ENCODE measurements at places on chromosomes 11 and 22.

DNA sequence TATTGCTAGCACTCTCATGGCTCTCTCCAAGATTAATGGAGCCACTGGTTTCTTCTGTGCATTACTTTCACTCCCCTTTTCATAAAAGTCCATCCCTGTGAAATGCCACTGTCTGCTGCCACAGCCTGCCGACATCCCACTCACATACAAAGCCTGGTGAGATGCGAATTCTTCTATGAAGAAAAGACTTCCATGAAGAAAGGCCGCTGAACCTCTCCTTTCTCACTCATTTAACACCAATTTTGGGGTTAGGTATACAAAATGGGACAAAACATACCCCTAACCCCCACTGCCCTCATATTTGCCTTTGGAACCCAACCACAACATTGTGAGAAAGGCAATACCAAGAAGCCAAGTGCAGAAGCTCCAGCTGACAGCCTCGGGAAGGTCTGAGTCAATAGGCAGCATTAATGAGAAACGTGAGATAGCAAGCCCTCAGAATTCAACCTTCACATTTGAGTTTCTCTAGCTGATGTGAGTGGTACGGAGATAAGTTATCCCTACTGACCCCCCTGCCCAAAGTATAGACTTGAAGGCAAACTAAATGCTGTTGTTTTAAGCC, 156.4 kb downstream of the ATG16L2 start:
- DNase-seq: no peak

DNA sequence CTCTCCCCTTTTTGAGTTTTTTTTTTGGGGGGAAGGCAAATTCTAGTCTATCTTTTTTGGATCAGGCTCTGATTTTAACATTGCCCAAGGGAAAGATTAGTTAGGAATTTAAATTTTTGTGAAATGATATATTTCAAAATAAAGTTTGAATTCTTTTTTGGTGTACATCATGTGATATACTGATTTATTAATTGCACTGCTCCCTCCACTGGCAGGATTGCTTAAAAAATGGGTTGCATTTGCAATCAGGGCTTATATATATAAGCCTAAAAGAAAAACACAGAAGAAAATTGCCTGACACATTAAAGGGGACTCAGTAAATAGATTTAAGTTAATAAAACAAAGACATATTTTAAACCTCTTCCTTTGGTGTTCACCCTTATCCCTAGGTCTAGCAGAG, 1.2 kb downstream of the DYNC2H1 start:
- peak; percentile 66 for DNase-seq

- DNase-seq: no peak
Observed at GRCh38 chr11:107182978-107183377, 164.7 kb upstream of the GUCY1A2 start.

- DNase-seq: no peak
Observed at GRCh38 chr11:16296273-16296672, 60.1 kb downstream of the SOX6 start.

Measured in fibroblast of skin of scalp (primary cell).